ENCODE measurements at places on chromosomes 1 and 21.

- DNase-seq, result no peak
- H3K27me3 ChIP-seq, result no peaks in the 10 kb centered on the region
- no peaks in the 10 kb centered on the region for H3K36me3 ChIP-seq
- no peak overlapping the region for H3K4me3 ChIP-seq
Observed at GRCh38 chr1:192261476-192261875, 55.3 kb upstream of the RGS21 start.

DNA sequence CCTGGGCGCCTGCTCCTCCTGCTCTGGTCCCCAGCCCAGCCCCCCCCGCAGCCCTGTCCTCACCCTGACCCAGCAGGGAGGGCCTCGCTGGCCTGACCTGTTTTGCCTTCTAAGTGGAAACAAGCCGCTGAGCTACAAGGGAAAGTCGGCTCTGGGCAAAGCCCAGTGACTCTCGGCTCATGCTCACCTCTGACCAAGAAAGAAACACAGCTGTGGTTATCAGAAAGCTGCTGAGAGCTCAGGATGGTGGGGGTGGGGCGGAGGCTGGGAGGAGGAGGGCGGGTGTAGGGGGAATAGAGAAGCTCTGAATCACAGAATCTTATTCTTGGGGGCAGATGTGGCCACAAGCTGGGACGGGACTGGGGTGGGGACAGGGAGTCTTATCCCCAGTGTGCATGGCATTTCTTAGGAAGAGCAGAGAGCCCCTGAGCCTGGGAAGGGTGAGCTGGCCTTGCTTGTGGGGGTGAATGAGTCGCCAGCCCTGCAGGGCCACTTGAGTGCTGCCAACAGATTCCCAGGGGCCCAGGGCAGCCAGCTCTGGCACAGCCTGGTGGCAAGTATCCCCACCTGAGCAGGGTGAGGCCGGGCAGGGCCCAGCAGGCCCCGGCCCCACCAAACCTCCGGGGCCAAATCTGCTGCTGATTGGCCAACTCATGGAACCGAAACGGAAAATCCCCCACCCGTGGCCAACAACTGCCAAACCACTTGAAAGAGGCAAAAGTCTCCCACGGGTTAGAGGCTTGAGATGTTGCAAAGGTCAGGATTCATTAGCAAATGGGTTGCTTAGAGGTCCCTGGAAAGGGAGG lies 120.6 kb downstream of the SPSB1 start:
- no peaks in the 10 kb centered on the region for H3K27me3 ChIP-seq
- H3K27ac ChIP-seq, result peak overlapping the region; percentile 79
- no peak for DNase-seq
- no peak overlapping the region for H3K4me3 ChIP-seq

DNA sequence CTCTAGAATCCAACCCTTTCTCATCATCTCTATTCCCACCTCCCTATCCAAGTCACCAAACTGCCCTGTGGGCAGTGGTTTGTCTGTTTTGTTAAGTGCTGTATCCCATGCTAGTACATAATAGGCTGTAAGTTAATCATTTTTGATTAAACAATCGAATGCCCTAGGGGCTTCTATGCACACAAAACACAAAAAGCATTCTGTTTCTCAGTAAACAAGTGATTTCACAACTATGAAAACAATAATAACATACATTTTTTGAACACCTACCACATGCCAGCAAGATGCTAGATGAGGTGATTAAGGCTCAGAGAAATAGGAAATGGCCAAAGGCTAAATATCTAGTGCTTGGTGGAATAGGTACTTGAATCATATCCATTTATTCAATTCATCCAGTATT lies 5.0 kb upstream of the GUCA2B start:
- H3K4me1 ChIP-seq, result no peaks in the 10 kb centered on the region
- H3K27me3 ChIP-seq, result no peaks in the 10 kb centered on the region
- no peak overlapping the region for H3K27ac ChIP-seq
- H3K4me3 ChIP-seq, result no peak overlapping the region
- DNase-seq, result no peak

GRCh38 chr1:91703095-91703494 lies 182.9 kb downstream of the TGFBR3 start:
- no peaks in the 10 kb centered on the region for H3K4me1 ChIP-seq
- no peaks in the 10 kb centered on the region for H3K27me3 ChIP-seq
- peaks cover 2% of the 10 kb centered on the region for H3K36me3 ChIP-seq
- no peak overlapping the region for H3K4me3 ChIP-seq

DNA sequence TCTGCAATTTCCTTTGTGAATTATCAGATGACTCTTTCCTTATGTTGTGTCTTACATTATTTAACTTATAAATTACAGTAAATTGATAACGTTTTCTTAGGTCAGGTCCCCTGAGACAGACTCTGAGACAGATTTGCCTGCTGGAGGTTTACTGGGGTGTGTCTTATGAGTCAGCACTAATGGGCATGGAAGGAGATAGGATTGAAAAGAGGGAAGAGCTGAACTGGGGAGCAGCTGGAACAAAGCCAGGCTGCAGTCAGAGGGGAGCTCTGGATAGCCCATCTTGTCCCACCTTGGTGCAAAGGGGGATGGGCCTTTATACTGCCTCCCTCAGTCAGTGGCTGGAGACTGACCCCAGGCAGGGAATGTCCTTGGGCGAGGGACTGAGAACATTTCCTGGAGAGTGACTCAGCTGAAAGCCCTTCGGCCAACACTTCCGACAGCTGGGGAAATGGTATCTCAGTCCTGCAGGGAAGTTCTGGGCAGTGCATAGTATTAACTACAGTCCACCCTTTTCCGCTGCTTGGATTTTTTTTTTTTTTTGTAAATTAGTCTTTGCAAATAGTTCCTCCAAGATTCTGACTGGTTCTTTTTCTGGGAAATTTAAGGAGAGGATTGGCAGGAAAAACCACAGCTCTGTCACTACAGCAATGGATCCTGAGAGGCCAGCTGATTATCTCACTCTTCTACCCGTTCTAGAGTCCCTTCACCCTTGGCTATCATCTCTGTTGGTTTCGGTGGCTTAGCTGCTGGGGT lies 39.1 kb upstream of the CDC42BPA start:
- no peaks in the 10 kb centered on the region for H3K4me1 ChIP-seq
- H3K27ac ChIP-seq, result no peak overlapping the region
- no peaks in the 10 kb centered on the region for H3K27me3 ChIP-seq
- no peak for DNase-seq
- H3K4me3 ChIP-seq, result no peak overlapping the region

- no peak overlapping the region for H3K4me3 ChIP-seq
- H3K36me3 ChIP-seq, result no peaks in the 10 kb centered on the region
- H3K27ac ChIP-seq, result no peak overlapping the region
- no peak for DNase-seq
Observed at GRCh38 chr1:21494196-21494595, 15.0 kb upstream of the ALPL start.

DNA sequence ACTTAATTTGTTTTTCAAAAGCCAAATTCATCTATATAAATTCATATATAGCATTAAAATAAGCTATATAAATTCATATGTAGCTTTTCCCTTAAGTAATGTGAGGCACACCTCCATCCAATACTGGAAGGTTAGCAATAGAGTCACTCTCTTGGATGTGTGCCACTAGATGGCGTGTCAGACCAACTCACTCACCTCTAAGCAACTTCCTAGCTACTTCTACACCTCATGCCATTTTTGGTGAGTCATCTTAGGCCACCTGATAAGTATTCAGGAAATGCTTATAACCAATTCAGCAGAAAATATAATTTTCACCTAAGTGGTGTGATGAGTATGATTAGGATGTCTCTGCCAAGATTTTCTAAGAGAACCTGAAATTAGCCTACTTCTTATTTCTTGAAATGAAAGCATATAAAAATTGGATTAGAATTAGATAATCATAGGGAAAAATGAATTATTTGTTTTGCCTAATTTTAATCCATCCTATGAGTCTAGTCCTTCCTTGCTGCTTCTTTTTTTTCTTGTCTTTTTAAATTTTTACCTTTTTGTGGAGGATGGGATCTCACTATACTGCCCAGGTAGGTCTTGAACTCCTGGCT lies 34.4 kb upstream of the TADA1 start:
- H3K27me3 ChIP-seq, result no peaks in the 10 kb centered on the region
- no peak overlapping the region for H3K4me3 ChIP-seq
- peak; percentile 76 for DNase-seq
- H3K4me1 ChIP-seq, result no peaks in the 10 kb centered on the region

- peak overlapping the region; percentile 13 for H3K4me3 ChIP-seq
- peaks cover 44% of the 10 kb centered on the region for H3K27me3 ChIP-seq
- peak; percentile 29 for DNase-seq
- H3K27ac ChIP-seq, result peak overlapping the region; percentile 84
- peaks cover 9% of the 10 kb centered on the region for H3K4me1 ChIP-seq
Observed at GRCh38 chr1:94247138-94248094, 10.0 kb upstream of the ARHGAP29 start.

DNA sequence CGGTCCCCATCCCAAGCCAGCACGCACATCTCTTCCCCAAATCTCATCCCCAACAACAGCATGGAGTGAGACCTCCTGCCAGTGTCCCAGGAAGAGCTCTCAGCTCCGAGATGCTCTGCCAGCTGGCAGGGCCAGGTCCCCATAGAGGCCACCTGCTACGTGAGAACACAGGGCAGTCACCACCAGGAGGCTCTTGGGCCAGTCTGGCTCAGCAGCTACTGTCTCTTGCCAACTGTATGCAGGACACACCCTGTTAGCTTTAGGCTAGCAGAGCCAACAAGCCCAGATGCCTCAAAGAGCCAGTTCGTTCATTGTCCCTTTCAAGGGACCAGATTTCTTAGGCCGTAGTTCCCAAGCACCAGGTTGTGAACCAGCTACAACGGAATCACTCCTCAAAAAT lies 36.9 kb downstream of the FBXO2 start:
- no peak overlapping the region for H3K27ac ChIP-seq
- H3K4me3 ChIP-seq, result no peak overlapping the region
- H3K36me3 ChIP-seq, result no peaks in the 10 kb centered on the region
- H3K4me1 ChIP-seq, result no peaks in the 10 kb centered on the region
- H3K27me3 ChIP-seq, result no peaks in the 10 kb centered on the region

- no peaks in the 10 kb centered on the region for H3K27me3 ChIP-seq
- peaks cover 45% of the 10 kb centered on the region for H3K4me1 ChIP-seq
- H3K4me3 ChIP-seq, result no peak overlapping the region
- no peak for DNase-seq
Observed at GRCh38 chr1:201307231-201307630, 23.9 kb downstream of the PKP1 start.

DNA sequence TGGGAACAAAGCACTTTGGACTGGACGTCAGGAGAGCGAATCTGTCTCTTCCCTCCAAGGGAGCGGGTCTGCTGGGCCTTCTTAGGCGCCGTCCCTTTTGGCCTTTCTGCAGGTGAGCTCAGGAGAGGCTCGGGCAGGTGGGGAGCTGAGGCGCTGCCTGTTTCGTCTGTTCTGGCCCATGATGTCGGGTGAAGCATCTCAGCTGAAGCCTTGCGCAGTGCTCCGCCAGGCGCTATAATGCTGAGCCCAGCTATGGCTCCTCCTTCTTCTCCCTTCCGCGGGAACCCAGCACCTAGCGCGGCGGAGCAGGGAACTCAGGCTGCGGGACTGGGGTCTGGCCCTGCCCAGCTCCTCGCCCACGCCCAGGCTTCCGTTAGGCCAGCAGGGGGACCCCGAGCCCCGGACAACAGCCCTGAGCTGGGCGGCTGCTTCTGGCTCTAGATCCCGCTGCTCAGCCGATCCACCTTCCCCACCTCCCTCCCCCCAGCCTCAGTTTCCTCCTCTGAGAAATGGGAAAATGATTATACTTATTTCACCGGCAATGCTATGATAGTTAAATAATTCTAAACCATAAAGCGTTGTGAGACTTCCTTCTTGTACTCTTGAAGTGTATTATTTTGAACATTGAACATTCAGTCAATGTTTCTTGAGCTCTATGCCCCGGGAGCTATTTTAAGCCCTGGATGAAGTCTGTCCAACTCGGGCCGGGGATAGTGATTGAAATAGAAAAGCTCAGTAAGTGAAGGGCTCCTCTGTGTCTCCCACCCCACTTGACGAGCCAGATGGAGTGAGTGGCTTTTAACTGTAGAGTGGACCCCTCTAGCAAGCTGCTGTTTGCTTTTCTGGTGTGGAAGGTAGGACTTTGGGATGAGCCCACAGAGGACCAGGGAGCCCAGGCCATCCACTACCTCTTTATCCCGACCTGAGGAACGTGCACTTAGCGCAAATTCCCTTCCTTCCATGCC lies 9.6 kb upstream of the ADORA1 start:
- no peak overlapping the region for H3K27ac ChIP-seq
- H3K36me3 ChIP-seq, result no peaks in the 10 kb centered on the region
- H3K4me3 ChIP-seq, result no peak overlapping the region
- DNase-seq, result no peak
- no peaks in the 10 kb centered on the region for H3K4me1 ChIP-seq

- no peak overlapping the region for H3K27ac ChIP-seq
- H3K4me3 ChIP-seq, result no peak overlapping the region
- H3K27me3 ChIP-seq, result no peaks in the 10 kb centered on the region
Observed at GRCh38 chr1:58441699-58442098, 104.8 kb downstream of the OMA1 start.

DNA sequence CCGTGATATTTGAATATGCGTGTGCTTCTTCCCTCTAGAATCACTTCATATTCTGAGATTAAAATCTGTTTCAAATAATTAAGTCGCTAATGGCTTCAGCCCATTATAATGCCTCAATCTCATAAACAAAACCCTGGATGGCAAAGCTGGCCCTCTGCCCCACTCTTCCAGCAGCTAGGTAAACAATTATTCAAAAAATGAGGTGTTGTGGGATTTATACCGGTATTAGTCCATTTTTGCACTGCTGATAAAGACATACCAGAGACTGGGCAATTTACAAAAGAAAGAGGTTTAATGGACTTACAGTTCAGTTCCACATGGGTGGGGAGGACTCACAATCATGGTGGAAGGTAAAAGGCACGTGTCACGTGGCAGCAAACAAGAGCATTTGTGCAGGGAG lies 510.4 kb upstream of the ADGRL2 start:
- no peak overlapping the region for H3K27ac ChIP-seq
- no peaks in the 10 kb centered on the region for H3K4me1 ChIP-seq
- no peak for DNase-seq
- no peak overlapping the region for H3K4me3 ChIP-seq
- no peaks in the 10 kb centered on the region for H3K36me3 ChIP-seq

DNA sequence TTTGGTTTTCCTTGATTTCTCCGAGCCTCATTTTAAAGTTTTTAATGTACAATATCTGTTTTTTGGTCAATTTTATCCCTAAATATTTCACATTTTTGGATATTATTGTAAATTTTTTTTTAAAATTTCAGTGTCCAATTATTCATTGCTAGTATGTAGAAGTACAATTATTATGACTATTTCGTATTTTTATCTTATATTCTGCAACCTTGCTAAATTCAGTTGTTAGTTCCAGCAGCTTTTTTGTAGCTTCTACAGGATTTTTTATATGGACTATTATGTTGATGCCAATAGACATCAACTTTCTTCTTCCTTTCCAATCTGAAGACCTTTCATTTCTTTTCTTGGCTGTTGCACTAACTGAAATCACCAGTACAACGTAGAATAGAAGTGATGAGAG lies 4.1 kb upstream of the PLA2G2F start:
- H3K4me1 ChIP-seq, result no peaks in the 10 kb centered on the region
- no peak overlapping the region for H3K27ac ChIP-seq
- no peaks in the 10 kb centered on the region for H3K36me3 ChIP-seq
- DNase-seq, result no peak

- H3K36me3 ChIP-seq, result peaks cover 91% of the 10 kb centered on the region
- H3K4me1 ChIP-seq, result no peaks in the 10 kb centered on the region
- H3K27ac ChIP-seq, result no peak overlapping the region
- no peak for DNase-seq
- H3K27me3 ChIP-seq, result no peaks in the 10 kb centered on the region
Observed at GRCh38 chr1:160217481-160218051, 12.4 kb downstream of the PEA15 start.
